Right atrium auricular region (tissue), 2 donors: ENCODE measurements at places on chromosomes 12 and 14.

DNA sequence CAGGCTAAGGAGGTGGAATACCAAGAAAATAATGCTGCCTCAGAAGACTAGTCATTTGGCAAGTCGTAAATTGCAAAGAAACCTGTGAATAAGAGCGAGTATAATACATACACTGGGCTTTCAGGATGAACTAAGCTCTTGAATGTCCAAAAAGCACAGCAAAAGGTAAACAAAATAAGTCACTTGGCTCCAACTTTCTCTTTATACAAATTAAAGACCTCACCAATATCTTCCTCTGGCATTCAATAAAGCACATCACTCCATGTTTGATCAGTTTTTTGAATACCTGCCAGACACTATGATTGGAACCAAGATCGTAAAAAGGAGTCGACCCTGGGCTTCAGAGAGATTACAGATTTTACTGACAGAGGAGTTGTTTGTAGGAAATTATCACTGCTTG lies 3.5 kb downstream of the DICER1 start:
- no peak for DNase-seq

GRCh38 chr14:40599725-40600124 lies 1007.0 kb upstream of the LRFN5 start:
- no peak for DNase-seq

GRCh38 chr12:94109160-94109559 lies 39.2 kb upstream of the PLXNC1 start:
- no peak for DNase-seq

GRCh38 chr14:67371247-67372148 lies 11.4 kb downstream of the EIF2S1 start:
- no peak for DNase-seq

GRCh38 chr14:90607141-90607540 lies 209.1 kb downstream of the TTC7B start:
- no peak for DNase-seq

- DNase-seq = no peak
Measured at GRCh38 chr12:28209782-28210181, 19.5 kb downstream of the CCDC91 start.

GRCh38 chr12:96448300-96448699 lies 41.1 kb upstream of the CFAP54 start:
- no peak for DNase-seq

DNA sequence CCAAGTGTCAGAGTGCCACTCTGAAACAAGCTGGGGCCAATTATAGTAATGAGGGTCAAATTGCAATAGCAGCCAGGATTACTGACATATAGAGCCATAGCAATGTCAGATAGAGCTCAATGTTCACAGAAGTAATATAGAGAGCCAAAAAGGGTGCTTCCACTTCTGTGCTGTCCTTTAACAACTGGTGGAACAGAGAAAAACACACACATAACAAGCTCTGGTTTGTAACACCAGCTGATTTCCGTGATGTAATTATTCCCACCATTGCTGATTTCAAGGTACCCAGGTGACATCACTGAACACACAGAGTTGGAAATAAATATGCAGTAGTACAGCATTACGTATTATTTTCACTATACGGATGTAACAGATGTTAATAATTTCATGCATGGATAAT lies 3.0 kb upstream of the CLEC2B start:
- no peak for DNase-seq

DNA sequence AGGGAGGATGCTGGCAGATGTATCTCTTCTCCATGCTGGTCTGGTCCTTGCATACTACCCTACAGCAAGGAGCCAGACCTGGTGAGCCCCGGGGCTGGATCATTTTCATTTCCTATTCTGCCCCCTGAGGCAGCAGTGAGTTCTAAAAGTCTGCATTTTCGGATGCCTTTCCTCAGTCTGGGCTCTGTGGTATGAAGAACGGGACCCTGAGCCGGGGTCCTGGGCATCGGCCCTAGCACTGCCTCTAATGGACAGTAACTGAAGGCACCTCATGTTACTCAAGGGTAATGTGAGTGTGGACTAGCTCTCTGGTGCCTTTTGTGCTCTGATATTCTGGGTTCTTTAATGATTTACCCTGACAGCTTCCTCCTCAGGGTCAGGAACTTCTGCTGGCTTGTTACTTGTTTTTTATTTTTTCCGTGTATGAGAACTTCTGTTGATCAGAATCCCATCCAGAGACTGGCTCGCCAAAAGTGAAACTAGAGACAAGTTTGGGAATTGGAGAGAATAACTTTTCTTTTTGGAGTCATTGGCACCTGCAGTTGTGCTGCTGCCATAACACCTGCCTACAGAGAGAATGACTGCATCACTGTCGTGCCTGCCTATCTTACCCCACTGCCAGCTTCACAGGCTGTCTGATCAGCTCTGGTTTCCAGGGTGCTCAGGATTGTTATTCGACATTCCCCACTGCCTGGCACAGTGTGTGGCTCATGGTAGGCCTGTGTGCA lies 62.3 kb downstream of the SUSD6 start:
- no peak for DNase-seq

GRCh38 chr12:67885375-67886169 lies 103.7 kb upstream of the IFNG-AS1 start:
- DNase-seq = no peak

- DNase-seq = no peak
Measured at GRCh38 chr12:40499856-40500255, 192.4 kb upstream of the CNTN1 start.

- no peak for DNase-seq
Measured at GRCh38 chr12:64696080-64696741, 63.0 kb downstream of the GNS start.

DNA sequence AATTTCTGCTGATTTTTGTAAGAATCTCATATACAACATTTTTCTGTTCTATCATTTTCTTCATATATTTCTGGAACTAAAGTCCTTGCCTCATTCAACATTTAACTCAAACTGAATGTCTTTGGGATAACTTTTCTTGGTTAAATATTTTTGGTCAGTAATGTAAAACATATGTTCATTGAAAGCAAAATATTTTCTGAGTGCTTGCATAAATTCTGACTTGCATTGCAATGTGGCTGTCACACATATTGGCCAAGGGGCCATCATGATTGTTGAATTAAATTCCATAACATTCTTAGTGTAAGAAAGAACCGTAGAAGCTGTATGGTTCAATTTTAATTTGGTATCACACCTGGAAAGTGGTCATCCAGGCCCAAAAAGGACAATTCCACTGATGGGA lies 369.4 kb downstream of the GALC start:
- DNase-seq = no peak

- DNase-seq = no peak
Measured at GRCh38 chr12:76898442-76898841, 19.6 kb upstream of the CSRP2 start.

GRCh38 chr12:56510786-56511185 lies 10.8 kb upstream of the RBMS2 start:
- DNase-seq = no peak
